CD4-positive, alpha-beta T cell treated with Interleukin-15 for 1 hour (primary cell): ENCODE measurements at places on chromosomes 16 and 17.
A peak's percentile ranks its signal among the peaks of the same experiment; 100 is the strongest.

GRCh38 chr16:89720551-89720812, 216 bp downstream of the VPS9D1 start:
- DNase-seq = no peak

GRCh38 chr17:39591958-39592954, 15.5 kb downstream of the NEUROD2 start:
- DNase-seq = no peak

- DNase-seq = no peak
Measured at GRCh38 chr17:37789021-37789565, 44.2 kb upstream of the HNF1B start.

- no peak for DNase-seq
Measured at GRCh38 chr17:71726341-71726740, 394.5 kb upstream of the SOX9 start.

- DNase-seq = peak; percentile 15
Measured at GRCh38 chr17:61467416-61468262, 15.4 kb downstream of the TBX4 start.

DNA sequence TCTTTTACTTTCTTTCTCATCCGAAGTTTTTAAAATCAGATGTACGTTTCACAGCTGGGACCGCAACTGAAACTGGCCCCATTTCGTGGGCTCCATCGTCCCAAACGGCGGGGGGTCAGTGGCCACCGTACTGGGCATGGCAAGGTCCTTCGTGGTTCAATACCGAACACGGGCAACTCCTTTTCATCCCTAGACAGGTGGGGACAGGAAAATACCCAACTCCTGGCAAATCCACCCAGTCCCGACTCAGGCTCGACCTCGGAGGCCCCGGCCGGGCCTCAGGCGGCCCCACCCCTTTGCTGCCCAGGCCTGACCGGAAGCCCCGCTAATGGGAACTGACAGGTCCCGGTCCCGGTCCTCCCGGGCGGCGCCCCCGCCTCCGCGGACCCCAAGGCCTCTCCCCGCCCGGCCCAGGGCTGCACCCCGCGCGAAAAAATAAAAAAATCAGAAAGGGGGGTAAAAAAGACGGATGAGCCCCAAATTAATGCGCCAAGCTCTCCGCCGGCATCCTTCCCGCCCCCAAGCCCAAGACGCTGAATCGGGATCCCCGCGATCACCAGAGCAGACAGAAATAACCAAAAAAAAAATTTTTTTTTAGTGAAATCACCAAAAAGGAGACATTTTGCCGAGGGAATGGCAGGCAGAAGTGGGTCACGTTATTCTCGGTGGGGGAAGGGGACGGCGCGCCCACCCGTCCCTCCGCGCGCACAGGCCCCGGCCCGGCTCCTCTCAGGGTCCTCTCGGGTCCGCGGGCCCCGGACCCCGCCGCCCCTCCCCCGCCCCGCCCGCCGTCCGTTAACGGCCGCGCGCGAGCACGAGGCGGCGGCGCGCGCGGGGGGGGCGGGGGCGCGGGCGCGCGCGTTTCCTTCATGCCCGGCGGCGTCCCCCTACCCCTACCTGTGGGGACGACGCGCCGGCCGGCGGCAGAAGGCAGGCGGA, 562 bp downstream of the ZC3H7A start:
- DNase-seq = peak; percentile 41

DNA sequence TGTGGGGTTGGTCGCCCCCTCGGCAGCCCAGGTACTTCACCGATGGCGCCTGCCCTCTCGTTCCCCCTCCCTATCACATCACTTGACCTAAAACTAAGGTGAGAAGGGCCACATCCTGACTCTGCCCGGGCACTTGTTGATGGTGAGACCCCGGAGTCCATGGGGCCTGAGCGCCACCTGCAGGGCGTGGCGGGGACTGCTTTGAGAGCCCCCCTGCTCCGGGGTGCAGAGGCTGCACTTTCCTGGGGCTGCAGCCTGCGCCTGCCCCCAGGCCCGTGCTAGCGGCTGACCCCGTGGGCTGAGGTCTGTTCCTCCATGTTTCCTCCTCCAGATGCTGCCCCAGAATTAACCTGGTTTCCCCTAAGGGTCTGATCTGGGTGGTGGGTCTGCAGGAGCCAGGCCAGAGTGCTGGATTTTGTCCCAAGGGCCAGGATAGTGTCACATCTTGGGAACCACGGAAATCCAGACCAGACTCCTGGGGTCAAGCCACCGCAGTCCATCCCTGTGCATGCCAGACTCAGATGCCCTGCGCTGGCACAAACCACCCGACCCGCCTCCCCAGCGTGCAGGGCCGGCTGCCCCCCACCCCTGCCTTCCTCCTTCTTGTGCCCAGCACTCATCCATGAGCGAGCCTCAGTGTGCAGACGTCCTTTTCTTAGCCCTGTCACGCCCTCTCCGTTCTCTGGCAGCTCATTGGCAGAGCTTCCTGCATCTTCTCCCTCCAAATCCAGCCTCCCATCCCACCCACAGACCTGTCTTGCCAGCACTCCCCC, 2.7 kb downstream of the NDUFAF8 start:
- peak; percentile 56 for DNase-seq

GRCh38 chr16:22321340-22322001, 24.3 kb downstream of the POLR3E start:
- peak; percentile 72 for DNase-seq

- DNase-seq = no peak
Measured at GRCh38 chr17:37109731-37110710, 161.3 kb downstream of the AATF start.

DNA sequence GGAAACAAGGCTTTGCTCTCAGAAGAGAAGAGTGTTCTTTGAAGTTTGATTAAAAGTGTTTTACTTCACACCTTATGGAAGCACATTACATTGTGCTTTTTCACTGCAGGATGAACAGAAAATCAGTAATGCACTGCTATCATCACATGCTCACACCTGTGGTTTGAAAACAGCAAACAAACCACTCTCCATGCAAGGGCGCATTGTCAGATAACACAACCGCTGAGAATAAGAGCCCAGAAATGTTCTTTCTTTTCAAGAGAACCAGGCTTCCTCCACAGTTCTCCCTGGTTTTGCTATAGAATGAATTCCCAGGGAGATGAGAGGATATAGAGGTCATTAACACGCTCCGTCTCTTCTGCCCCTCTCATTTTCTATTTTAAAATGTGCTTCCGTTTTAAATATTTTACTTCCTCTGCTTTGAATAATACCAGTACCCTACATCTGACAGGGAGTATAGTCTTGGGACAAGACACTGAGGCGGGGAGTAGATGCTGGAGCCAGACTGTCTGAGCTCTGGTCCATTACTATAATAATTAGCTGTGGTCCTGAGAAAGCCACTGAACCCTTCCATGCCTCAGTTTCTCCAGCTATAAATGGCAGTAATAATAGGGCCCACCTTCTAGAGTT, 71.6 kb downstream of the CDK5R1 start:
- no peak for DNase-seq

DNA sequence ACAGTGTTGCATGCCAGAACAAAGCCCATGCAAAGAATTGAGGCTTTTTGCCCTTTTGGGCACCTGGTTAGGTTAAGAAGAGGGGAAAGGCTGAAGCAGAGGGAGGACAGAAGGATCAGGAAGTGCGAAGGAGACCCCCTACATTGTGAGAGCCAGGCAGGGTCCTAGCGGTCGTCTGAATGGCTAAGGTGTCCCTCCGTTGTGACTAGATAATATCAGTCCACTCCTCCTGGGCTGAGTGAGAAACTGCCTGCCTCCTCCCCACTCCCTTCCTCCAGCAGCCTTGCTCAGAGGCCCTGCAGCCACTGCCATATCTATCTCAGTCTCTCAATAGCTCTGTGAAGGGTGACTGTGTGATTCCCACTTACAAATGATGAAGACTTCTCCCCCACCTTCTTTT, 75.1 kb downstream of the WSB1 start:
- no peak for DNase-seq

DNA sequence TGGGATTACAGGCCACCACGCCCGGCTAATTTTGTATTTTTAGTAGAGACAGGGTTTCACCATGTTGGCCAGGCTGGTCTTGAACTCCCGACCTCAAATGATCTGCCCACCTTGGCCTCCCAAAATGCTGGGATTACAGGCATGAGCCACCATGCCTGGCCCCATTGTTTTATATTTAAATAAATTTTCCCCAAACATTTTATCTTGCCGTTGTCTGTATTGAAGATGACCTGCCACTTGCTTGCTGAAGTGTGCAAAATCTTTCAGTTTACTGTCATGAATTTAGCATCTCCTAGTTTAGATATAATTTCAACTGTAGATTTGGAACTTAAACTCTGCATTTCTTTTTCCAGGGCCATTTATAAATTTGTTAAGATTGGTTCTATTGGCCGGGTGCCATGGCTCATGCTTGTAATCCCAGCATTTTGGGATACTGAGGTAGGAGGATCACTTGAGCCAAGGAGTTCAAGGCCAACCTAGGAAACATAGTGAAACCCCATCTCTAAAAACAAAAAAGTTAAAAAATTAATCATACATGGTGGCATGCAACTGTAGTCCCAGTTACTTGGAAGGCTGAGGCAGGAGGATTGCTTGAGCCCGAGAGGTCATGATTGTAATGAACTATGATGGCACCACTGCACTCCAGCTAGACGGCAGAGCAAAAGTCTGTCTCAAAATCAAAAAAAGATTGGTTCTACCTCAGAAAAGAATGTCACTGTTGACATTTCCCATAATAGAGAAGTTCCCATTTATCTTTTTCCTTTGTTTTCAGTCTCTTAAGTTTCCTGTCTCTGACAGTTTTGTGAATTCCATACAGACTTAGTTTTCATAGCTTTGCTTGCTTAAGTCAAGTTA, 84.4 kb downstream of the VMP1 start:
- no peak for DNase-seq

GRCh38 chr16:52074133-52074532, 472.8 kb downstream of the TOX3 start:
- DNase-seq = no peak

DNA sequence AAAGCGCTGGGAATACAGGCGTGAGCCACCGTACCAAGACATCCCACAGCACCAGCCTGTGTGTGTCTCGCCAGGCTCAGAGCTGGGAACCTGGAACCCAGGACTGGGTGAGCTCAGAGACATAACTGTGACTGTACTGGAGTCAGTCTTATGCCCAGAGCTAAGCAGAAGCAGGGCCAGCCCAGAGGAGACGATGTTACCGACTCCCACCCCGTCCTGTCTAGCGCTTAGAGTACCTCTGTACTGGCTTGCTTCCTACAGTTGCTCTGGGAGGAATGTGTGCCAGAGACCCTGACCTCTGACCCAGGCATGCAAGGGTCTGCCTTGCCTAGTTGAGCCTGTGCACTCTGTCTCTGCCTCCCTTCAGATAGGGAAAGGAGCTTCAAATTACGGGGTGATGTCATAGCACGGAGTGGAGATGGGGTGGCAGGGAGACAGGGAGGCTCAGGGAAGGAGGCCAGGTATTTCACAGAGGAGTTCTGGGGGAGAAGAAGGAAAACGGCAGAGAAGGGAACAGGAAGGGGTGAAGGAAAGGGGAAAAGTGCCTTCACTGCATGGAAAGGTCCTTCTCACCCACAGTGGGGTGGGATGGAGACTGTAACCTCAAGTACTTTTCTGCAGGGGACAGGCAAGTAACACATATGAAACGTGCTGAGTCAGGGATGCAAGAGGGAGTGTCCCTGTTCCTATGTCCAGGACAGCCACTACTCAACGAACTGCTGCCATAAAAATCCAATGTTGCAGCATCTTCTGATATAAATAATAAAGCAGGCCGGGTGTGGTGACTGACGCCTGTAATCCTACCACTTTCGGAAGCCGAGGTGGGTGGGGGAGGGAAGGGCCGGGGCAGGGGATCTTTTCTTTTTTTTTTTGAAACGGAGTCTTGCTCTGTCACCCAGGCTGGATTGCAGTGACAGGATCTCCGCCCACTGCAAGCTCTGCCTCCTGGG, 5.8 kb upstream of the ARMC5 start:
- DNase-seq = peak; percentile 67

DNA sequence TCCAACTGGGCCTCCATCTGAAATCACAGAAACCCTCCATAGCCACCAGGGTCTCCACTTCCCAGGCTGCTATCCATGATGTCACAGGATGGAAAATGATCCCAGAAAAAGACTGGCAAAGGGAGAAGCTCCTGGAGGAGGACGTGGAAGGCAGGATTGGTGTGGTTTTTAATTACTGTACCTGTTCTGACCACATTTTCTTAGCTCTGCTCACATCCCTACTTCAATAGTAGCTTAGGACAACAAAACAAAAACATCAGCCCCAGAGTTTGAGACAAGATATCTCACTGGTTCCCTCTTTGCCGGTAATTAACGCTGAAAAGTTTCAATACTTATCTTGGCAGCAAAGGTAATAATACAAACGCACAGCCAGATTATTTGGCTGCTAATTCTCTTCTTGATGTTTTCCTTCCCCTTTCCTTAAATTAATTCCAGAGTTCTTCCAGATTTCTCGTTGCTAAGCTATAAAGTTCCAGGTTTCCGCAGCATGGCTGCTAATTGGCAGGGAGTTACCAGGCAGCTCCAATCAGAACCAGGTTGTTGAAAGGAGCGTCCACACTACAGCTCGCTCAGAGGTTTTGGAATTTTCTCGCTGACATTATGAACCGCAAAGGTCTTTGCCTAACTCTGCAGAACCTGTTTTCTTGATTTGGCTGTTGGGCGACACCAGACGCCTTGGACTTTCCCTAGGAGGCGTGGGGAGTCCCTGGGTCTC, 263.4 kb downstream of the MRTFB start:
- DNase-seq = no peak

DNA sequence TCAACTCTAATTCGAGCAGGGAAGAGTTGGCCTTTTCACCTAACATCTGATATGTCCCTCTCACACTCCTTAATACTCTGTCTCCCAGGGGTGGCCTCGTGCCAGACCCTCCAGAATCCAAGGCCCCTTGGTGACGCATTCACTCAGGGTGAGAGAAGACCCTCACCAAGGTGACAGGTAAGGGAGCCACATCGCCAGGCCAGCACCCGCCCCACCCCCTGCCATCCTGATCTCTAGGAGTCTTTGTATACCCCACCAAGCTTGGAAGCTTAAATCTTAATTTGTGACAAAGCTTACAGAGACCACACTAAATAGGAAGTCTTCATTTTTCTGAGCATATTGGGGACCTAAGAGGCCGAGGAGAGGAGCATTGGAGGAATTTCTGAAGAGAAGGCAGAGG, 286.1 kb downstream of the IRF8 start:
- DNase-seq = no peak

GRCh38 chr17:17072546-17072945, 30.3 kb downstream of the MPRIP start:
- no peak for DNase-seq

DNA sequence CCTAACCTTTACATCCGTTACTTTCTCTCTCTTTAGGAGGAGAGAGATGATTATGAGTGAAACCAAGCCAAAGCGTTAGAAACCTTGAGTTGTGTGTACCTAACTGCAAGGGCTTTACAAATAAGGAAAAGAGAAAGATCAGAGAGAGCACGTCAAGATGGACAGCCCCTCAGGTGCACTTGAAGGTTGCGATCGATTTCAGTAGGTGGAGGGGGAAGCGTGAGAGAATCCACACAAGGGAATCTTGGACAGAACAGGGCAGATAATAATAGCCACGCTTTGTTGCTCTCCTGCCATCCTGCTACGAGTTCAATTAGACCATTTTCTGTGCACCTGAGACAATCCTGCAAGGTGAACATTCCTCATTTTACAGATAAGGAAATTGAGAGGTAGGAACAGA, 78.4 kb downstream of the VAT1L start:
- DNase-seq = no peak
